ENCODE measurements at places on chromosomes 3 and 15.

DNA sequence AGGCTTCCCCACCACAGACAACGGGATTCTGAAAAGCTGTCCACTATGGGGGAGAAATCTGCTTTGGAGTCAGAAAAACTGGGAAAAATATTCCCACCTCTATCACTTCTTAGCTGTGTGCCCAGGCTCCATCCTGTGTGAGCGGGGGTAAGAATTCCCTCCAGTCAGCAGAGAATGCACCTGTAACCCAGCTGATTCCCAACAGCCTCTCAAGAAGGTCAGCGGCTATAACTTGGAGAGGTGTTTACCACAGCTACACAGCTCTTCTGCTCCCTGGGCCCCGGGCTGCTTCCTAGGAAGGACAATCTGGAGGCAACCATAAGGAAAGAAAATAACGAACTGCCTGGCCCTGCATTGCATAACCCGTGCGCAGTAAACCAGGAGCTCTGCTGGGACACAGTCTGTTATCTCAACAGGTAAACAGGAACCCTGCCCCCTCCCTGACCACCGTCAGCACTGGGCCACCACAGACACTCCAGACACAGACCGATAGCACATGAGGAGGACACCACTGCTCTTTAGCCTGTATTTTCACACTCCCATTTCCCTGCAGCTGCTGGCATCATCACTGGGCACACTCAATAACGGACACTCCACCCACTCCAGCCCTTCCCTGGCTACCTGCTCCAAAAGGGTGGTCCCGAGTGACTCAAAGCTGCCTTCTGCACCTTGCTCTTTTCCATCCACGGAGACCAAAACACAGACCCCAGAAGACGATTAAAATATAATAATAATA is 2.1 kb downstream of the RAB43 start:
- no peak for DNase-seq

DNA sequence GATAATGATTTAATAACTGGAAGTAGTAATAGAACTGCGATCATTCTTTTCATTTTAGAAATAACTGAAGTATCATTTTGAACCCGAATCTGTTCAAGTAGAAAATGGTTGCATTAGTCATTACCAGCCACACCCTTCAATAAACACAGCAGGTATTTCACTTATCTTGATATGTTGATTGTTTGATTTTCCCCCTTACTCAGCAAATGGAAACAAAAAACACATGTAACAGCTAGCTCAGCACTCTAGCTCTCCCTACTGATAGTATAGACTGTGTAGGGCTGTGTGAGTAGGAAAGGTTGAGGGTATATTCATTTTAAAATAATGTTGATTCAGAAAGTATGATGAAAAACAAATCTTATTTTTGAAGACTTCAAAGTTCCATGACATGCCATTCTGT is 1.1 kb upstream of the GPR149 start:
- DNase-seq: no peak

- DNase-seq: no peak
Measured at GRCh38 chr3:181839916-181840297, 128.2 kb downstream of the SOX2 start.

DNA sequence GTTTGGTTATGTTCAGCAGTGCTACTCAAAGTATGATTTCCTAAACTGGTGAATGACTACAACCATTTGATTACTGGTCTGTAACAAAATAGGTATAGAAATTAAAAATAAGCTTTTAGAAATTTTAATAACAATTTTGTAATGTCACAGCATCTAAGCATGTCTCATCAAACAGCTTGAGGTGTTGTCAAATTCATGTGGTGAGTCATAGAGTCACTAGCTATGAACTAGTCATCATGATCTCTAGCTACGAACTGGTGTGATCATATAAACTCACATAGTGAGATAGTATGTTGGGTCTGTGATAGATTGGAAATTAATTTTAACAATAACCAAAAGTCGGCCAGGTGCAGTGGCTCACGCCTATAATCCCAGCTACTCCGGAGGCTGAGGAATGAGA is 213.9 kb upstream of the RBMS3 start:
- no peak for DNase-seq

GRCh38 chr3:14194865-14195264 is 16.2 kb downstream of the LSM3 start:
- no peak for DNase-seq

- no peak for DNase-seq
Measured at GRCh38 chr3:122661633-122662032, 19.0 kb upstream of the PARP14 start.

GRCh38 chr15:40846841-40847222 is 3.0 kb downstream of the SPINT1 start:
- DNase-seq: no peak

GRCh38 chr15:47812470-47812999 is 95.2 kb downstream of the SEMA6D start:
- no peak for DNase-seq

- no peak for DNase-seq
Measured at GRCh38 chr3:138638641-138639040, 30.1 kb downstream of the FAIM start.

DNA sequence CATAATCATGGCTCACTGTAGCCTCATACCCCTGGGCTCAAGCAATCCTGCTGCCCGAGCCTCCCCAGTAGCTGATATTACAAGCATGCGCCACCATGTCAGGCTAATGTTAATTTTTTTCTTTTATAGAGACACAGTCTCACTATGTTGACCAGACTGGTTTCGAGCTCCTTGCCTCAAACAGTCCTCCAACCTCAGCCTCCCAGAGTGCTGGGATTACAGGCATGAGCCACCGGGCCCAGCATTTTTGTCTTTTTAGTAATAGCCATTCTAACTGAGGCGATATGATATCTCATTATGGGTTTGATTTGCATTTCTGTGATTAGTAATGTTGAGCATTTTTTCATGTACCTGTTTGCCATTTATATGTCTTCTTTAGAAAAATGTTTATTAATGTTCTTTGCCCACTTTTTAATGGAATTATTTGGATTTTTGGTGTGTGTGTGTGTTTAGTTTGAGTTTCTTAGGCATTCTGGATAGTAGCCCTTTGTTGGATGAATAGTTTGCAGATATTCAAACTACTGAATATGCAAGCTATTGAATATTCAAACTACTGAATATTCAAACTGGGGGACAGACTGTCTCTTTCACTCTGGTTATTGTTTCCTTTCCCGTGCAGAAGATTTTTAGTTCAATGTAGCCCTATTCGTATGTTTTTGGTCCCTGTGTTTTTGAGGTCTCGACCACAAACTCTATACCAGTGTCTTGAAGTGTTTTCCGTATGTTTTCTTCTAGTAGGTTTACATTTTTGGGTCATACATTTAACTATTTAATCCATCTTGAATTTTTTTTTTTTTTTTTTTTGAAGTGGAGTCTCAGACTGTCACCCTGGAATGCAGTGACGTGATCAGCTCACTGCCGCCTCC is 39.2 kb downstream of the CCDC66 start:
- no peak for DNase-seq

DNA sequence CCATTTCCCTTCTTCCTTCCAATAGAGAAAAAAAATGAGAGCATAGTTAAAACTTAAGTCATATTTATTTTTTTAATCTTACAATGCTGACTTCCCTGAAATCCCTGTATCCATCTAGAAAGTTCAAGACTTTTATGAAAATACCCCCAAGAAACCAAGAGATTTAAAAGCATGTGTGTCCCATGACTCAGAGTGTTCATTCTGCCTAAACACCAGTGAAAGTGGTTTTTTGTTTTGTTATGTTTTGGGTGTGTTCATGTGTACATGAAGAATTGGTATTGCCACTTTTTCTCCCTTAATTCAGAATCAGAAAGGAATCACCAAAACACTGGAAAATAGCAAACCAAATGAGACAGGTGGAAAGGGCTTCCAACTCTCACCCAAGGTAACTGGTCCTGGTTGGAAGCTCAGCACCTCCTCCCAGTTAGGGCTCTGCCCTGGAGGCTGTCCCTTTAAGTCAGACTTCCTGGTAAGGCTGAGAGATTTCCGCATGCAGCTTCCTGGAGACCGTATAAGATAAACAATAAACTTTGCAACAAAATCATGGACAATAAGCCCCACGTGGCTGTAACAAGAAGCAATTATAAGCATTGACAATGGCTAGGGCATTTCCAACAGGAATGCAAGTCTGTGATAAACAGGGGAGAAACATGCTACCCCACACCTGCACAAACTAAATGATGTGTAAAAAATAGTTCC is 121.9 kb upstream of the ARHGEF3 start:
- DNase-seq: no peak

DNA sequence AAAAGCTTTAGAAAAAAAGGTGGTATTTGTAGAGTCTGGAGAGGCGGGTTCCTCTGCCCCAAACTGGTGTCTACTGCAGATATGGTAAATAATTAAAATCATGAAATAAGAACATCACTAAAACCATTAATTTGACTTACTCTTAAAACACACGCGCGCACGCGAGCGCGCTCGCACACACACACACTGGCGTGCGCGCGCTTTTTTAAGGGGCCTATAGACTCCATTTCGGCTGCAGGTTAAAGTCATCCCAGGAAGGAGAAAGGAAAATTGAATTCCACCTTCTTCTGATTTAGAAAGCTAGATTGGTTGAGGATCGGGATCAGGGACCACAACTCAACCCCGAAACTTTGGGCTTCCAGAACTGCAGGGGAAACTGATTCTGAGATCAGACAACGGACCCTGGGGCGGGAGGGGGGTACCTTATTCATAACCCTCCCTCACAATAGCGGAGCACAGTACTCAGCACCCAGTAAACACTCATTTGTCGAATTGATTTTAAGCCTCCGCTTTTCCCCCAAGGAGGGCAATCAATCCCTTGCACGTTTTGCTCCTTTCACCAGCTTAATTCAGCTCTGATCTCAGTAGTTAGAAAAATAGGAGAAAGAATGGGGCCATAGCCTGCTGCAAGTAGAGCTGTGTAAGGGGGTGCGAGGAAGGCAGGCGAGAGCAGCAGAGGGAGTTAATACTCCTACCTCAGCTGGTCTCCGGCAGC is 509 bp upstream of the LRRC3B start:
- no peak for DNase-seq

- DNase-seq: peak; percentile 86
Measured at GRCh38 chr3:149004622-149005021, 13.3 kb downstream of the GYG1 start.

- DNase-seq: peak; percentile 65
Measured at GRCh38 chr15:43133430-43134156, at the start of gene TMEM62. TSS of gene TMEM62 (plus strand) at chr15:43133586. CDS start at chr15:43133803, 217 bp downstream.

- DNase-seq: no peak
Measured at GRCh38 chr3:154177406-154177805, 56.2 kb downstream of the ARHGEF26 start.

DNA sequence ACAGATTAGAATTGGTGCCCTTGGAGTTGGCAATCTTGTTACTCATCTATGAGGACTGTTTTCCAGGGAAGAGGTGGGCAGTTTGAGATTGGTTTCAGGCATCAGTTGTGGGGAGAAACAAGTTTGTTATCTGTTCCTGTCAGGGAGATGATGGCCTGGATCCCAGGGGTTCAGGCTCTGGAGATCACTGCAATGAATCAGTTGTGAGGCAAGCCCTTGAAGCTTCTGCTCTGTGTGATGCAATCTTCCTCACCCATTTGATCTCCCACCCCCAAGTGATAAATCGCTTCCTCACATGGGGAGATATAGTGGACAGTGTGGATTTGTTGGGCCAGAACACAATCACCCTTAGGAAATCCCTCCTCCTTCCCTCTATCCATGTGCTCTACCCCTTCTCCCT is 276.6 kb upstream of the LRTM1 start:
- DNase-seq: no peak
